Upper lobe of right lung (tissue), 1 donor: ENCODE measurements at places on chromosomes 1 and 21.
A peak's percentile ranks its signal among the peaks of the same experiment; 100 is the strongest.

- H3K36me3 ChIP-seq: no peaks in the 10 kb centered on the region
- H3K27me3 ChIP-seq: no peaks in the 10 kb centered on the region
- DNase-seq: no peak
- no peak overlapping the region for H3K27ac ChIP-seq
Observed at GRCh38 chr1:50193002-50193401, 84.3 kb downstream of the ELAVL4 start.

GRCh38 chr1:23963617-23964234 lies 4.1 kb downstream of the PNRC2 start:
- H3K4me3 ChIP-seq: no peak overlapping the region
- H3K36me3 ChIP-seq: peaks cover 71% of the 10 kb centered on the region
- no peaks in the 10 kb centered on the region for H3K27me3 ChIP-seq
- H3K27ac ChIP-seq: no peak overlapping the region

GRCh38 chr1:152983743-152984142 lies at the start of gene SPRR1A:
SPRR1A (plus strand) TSS chr1:152984081; CDS start chr1:152985231, 1,150 bp downstream.
- no peaks in the 10 kb centered on the region for H3K36me3 ChIP-seq
- no peak within 1 kb of the TSS for H3K27ac ChIP-seq
- no peak within 1 kb of the TSS for H3K4me3 ChIP-seq

GRCh38 chr1:25740071-25740470 lies 59.9 kb upstream of the SELENON start:
- peak; percentile 41 for DNase-seq
- H3K27me3 ChIP-seq: no peaks in the 10 kb centered on the region
- peaks cover 35% of the 10 kb centered on the region for H3K4me1 ChIP-seq
- no peak overlapping the region for H3K4me3 ChIP-seq

- no peaks in the 10 kb centered on the region for H3K27me3 ChIP-seq
- H3K4me3 ChIP-seq: no peak overlapping the region
- no peaks in the 10 kb centered on the region for H3K4me1 ChIP-seq
- H3K36me3 ChIP-seq: no peaks in the 10 kb centered on the region
- no peak overlapping the region for H3K27ac ChIP-seq
- DNase-seq: no peak
Observed at GRCh38 chr1:235404190-235404589, 37.0 kb downstream of the TBCE start.

DNA sequence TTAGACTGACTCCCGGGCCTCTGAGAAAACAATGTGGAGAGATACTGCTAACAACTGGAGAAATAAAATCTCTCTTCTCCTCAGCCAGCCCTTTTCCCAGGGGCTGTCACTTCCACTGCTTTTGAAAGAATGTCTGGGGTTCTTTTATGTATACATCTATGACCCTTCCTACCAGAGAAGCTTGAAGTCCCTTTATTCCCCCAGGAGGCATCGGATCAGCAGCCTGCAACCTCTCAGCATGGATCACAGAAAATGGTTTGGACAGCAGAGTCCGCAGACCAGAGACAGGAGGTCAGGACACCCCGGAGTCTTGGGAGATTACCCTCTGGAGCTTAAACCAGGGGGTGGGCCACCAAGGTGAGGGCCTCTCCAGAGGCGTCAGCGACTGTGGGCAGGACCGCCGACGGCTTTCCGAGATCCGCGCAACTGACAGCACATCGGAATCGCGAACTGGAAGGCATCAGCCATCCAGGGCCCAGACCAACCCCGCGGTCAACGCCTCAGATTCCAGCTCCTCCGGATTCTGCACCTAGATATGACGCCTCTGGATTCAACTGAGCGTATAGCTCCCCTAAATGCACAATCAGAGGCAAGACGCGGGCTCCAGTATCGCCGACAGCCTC lies 1.0 kb downstream of the EPHA10 start:
- peaks cover 85% of the 10 kb centered on the region for H3K27me3 ChIP-seq
- H3K4me3 ChIP-seq: no peak overlapping the region
- DNase-seq: no peak
- H3K4me1 ChIP-seq: no peaks in the 10 kb centered on the region

GRCh38 chr21:35323947-35324346 lies 274.8 kb upstream of the RUNX1 start:
- no peaks in the 10 kb centered on the region for H3K36me3 ChIP-seq
- no peaks in the 10 kb centered on the region for H3K27me3 ChIP-seq
- H3K4me3 ChIP-seq: no peak overlapping the region
- peaks cover 12% of the 10 kb centered on the region for H3K4me1 ChIP-seq
- H3K27ac ChIP-seq: peak overlapping the region; percentile 72

DNA sequence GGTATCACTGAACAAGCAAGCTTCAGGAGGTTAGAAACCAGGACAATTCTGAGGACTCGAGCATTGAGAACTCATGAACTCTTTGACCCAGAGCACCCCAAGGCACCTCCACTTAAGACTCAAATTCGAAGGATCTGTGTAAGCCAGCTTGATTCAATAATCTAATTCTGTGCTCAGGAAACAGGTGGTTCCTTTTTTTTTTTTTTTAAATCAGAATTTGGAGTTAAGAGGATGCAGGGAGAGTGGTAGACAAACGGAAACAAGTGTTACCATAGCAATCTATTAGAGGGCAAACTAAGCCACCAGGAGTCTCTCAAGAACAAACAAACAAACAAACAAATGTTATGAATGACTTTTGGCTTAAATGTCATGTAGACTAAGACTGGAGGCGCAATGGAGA lies 53.8 kb upstream of the DPH5 start:
- no peaks in the 10 kb centered on the region for H3K36me3 ChIP-seq
- no peak overlapping the region for H3K27ac ChIP-seq
- DNase-seq: no peak

- no peaks in the 10 kb centered on the region for H3K4me1 ChIP-seq
- H3K4me3 ChIP-seq: no peak overlapping the region
- DNase-seq: no peak
- peaks cover 25% of the 10 kb centered on the region for H3K36me3 ChIP-seq
- peak overlapping the region; percentile 17 for H3K27ac ChIP-seq
Observed at GRCh38 chr1:16984717-16985116, 4.3 kb upstream of the MFAP2 start.

DNA sequence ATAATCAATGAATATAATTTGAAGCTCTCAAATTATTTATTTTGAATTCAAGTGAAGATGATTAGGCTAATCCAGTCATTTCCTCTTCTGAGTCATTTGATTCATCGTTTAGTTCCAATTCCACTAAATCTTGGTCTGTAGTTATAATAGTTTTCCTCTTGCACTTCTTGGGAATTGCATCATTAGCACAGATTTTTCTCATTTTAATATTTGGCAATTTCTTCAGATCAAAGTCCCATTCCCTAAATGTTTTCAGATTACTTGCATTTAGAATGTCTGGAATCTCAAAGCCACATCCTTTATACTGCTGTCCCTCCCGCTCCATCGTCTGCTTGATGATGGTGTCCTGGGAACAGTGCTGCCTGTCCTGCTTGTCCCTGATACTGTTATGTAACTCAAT lies 43.5 kb downstream of the MAST2 start:
- no peak overlapping the region for H3K27ac ChIP-seq
- no peaks in the 10 kb centered on the region for H3K36me3 ChIP-seq
- no peak for DNase-seq
- H3K4me3 ChIP-seq: no peak overlapping the region

DNA sequence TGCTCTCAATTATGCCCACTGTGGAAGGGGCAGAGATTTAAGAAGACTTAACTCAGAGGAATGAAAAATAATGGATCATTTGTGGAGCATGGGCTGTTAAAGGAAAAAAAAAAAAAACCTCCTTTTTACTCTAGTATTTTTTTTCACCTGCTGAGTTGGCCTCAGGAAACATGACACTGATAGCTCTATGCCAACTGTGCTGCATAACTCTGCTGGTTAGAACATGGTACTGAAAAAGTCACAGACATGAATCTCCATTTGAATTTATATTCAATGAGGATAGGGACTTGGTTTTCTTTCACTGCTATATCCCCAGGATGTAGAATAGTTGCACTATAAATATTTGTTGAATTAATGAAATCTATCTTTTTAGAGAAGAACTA lies 86.1 kb upstream of the KIAA0040 start:
- H3K4me1 ChIP-seq: peaks cover 6% of the 10 kb centered on the region
- peak overlapping the region; percentile 24 for H3K27ac ChIP-seq
- DNase-seq: no peak

- no peak overlapping the region for H3K4me3 ChIP-seq
- no peaks in the 10 kb centered on the region for H3K36me3 ChIP-seq
- no peaks in the 10 kb centered on the region for H3K4me1 ChIP-seq
- H3K27me3 ChIP-seq: peaks cover 67% of the 10 kb centered on the region
Observed at GRCh38 chr1:228008391-228009115, 1.8 kb downstream of the WNT3A start.

DNA sequence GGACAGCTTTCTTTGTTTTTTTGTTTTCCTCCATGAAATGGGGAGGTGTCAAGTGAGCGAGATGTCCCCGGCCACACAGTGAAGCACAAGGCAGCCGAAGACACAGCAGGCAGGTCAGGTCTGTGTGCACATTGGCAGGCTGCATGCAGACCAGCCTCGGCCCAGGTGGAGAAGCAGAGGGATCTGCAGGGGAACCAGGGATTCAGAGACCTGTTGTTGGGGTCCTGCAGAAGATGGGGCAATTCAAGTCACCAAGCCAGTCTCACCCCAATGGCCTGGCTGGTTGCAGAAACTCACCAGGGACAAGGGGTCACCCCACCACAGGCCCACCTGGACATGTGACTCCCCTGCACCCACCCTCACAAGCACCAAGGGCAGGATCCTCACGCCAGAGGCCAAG lies 4.0 kb upstream of the ABCG1 start:
- H3K27ac ChIP-seq: no peak overlapping the region
- H3K36me3 ChIP-seq: no peaks in the 10 kb centered on the region
- no peaks in the 10 kb centered on the region for H3K27me3 ChIP-seq
- H3K4me3 ChIP-seq: no peak overlapping the region

- H3K27ac ChIP-seq: no peak overlapping the region
- no peak overlapping the region for H3K4me3 ChIP-seq
- H3K27me3 ChIP-seq: no peaks in the 10 kb centered on the region
- no peaks in the 10 kb centered on the region for H3K36me3 ChIP-seq
- no peaks in the 10 kb centered on the region for H3K4me1 ChIP-seq
Observed at GRCh38 chr1:72253132-72253531, 29.2 kb downstream of the NEGR1 start.

- no peaks in the 10 kb centered on the region for H3K36me3 ChIP-seq
- H3K27me3 ChIP-seq: no peaks in the 10 kb centered on the region
- H3K27ac ChIP-seq: no peak overlapping the region
Observed at GRCh38 chr1:241457421-241457820, 62.1 kb downstream of the FH start.
